ENCODE measurements at places on chromosomes 1 and 21. TPM values are rescaled to one million over a fixed set of nuclear protein-coding genes. Genes with fewer than 3 reads are reported as not detected.
A peak's percentile ranks its signal among the peaks of the same experiment; 100 is the strongest.

Gene MROH7
- total RNA-seq, result not detected

Gene LRRC38
- total RNA-seq, result not detected

Gene RAB25
- not detected for total RNA-seq

Gene MAP3K21
- total RNA-seq, result 1.5 TPM

Gene CRNN
- not detected for total RNA-seq

Gene CCDC185
- total RNA-seq, result 0.47 TPM

Gene TCHHL1
- total RNA-seq, result not detected

Gene RAB29
- 13.6 TPM for total RNA-seq

- DNase-seq, result no peak
Measured at GRCh38 chr1:65444128-65444640, 23.7 kb downstream of the LEPR start.

DNA sequence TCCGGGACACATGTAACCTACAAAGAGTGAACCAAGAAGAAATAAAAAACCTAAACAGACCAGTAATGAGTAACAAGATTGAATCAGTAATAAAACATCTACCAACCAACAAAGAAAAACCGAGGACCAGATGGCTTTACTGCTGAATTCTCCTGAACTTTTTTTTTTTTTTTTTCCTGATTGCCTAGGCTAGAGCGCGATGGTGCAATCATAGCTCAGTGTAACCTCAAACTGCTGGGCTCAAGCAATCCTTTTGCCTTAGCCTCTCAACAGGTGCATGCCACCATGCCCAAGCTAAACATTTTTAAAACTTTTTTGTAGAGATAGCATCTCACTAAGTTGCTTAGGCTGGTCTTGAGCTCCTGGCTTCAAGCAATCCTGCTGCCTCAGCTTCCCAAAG is 11.2 kb upstream of the FGGY start:
- no peak for DNase-seq

- no peak for DNase-seq
Measured at GRCh38 chr1:162276493-162276892, 100.2 kb downstream of the SPATA46 start.

- DNase-seq, result no peak
Measured at GRCh38 chr1:107243461-107243860, 102.6 kb downstream of the NTNG1 start.

- DNase-seq, result no peak
Measured at GRCh38 chr1:22809783-22810182, 99.1 kb downstream of the EPHB2 start.

GRCh38 chr1:159712080-159712479 is 2.3 kb downstream of the CRP start:
- DNase-seq, result no peak

DNA sequence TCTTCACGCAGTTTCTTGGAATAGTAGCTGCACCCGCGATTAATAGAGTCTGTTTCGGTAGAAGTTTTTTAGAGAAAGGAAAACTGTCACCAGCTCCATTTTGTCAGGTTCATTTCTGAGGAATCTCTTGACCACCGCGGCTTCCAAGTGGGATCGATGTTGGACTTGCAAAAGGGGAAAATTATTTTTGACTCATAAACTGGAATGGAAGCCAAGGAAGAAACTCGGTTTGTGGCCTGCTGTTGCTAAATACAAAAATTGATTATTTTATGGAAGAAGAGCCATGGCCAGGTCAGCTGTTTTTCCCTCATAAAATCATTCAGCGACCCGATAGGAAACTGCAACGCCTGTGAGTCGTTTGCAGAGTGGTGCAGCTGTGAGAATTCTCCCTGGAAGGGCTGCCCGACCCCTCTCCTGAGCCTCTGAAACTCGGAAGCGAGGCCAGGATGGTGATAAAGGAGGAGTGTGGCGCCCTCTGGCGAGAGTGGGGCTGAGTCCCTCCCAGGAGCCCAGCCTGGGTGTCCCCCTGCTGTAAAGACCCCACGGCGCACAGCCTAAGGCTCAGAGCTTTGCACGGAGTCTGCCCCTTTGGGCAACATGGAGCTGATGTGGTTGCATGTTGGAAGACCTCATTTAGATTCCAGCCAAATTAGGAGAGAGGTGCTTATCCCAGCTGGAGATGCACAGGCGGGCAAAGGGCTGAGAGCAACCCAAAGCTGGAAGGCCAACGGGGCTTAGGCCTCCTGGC is 83.6 kb upstream of the SLC25A33 start:
- peak; percentile 58 for DNase-seq

- DNase-seq, result peak; percentile 87
Measured at GRCh38 chr1:24021403-24022266, 41.5 kb upstream of the SRSF10 start.

- DNase-seq, result no peak
Measured at GRCh38 chr1:202230939-202231645, 37.5 kb downstream of the LGR6 start.

DNA sequence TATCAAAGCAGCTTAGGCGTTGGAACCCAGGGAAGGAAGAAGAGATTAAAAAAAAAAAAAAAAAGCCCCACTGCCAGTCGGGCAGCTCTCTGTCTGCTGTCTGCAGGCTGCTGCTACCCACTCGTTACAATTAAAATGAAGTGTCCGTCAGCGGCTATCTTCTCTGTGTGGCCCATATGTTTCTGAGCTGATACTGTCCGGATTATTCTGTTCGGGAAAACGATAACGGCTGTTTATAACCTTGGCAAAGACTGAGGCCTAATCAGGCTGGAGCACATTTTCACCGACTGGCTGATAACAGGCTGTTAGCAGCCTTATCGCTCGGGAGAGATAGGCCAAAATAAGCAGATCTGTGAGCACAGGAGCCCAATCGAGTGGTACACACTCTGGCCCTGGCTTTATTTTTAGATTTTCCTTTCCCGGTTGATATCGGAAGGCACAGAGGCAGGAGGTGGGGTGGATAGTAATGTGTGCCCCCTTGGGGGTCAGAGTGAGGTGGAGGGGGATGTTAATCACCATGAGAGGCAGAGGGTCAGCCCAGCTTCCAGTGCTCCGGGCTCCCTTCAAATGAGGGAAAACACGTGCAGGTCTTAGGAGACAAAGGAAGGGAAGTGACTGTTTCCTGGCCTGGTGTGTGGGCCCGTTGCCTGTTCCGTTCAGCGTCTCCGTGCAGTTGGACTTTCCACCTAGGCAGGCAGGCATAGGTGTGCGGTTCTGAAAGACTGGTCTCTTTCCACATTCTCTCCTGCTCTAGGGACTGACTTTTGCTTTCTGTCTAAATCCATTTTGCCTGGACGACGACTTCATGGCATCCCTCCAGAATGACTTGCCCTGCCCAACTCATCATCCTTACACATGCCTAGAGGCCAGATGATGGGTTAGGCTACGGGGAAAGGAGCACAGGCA is 153.4 kb downstream of the PBX1 start:
- DNase-seq, result no peak

DNA sequence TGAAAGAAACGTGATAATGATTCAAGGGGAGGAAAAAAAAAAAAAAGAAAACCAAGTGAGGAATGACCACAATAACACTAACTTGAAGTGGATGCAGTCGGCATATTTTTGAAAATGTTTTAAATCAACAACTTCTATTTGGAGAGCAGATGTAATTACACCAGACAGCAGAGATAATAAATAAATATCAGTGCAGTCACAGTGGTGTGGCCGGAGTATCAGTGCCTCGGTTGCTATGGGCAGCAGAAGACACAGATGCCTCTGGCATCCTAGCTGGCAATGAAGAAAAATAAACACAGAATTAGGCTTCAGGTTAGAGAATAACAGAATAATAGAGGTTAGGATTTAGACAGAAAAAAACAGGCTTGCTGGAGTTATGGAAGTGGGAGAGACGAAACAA is 888.3 kb downstream of the LTN1 start:
- DNase-seq, result no peak

DNA sequence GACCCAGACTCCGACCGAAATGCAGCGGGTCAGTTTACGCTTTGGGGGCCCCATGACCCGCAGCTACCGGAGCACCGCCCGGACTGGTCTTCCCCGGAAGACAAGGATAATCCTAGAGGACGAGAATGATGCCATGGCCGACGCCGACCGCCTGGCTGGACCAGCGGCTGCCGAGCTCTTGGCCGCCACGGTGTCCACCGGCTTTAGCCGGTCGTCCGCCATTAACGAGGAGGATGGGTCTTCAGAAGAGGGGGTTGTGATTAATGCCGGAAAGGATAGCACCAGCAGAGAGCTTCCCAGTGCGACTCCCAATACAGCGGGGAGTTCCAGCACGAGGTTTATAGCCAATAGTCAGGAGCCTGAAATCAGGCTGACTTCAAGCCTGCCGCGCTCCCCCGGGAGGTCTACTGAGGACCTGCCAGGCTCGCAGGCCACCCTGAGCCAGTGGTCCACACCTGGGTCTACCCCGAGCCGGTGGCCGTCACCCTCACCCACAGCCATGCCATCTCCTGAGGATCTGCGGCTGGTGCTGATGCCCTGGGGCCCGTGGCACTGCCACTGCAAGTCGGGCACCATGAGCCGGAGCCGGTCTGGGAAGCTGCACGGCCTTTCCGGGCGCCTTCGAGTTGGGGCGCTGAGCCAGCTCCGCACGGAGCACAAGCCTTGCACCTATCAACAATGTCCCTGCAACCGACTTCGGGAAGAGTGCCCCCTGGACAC is 534 bp downstream of the C1orf56 start:
- peak; percentile 79 for DNase-seq

GRCh38 chr1:93690921-93691789 is 9.5 kb upstream of the BCAR3 start:
- DNase-seq, result peak; percentile 39

GRCh38 chr1:198788561-198789064 is 149.8 kb downstream of the PTPRC start:
- no peak for DNase-seq

GRCh38 chr21:28916150-28916893 is 76.4 kb downstream of the LTN1 start:
- DNase-seq, result no peak

- DNase-seq, result no peak
Measured at GRCh38 chr1:116628448-116628847, 39.1 kb downstream of the IGSF3 start.

GRCh38 chr1:158506369-158506987 is 34.5 kb downstream of the OR10R2 start:
- DNase-seq, result peak; percentile 3

DNA sequence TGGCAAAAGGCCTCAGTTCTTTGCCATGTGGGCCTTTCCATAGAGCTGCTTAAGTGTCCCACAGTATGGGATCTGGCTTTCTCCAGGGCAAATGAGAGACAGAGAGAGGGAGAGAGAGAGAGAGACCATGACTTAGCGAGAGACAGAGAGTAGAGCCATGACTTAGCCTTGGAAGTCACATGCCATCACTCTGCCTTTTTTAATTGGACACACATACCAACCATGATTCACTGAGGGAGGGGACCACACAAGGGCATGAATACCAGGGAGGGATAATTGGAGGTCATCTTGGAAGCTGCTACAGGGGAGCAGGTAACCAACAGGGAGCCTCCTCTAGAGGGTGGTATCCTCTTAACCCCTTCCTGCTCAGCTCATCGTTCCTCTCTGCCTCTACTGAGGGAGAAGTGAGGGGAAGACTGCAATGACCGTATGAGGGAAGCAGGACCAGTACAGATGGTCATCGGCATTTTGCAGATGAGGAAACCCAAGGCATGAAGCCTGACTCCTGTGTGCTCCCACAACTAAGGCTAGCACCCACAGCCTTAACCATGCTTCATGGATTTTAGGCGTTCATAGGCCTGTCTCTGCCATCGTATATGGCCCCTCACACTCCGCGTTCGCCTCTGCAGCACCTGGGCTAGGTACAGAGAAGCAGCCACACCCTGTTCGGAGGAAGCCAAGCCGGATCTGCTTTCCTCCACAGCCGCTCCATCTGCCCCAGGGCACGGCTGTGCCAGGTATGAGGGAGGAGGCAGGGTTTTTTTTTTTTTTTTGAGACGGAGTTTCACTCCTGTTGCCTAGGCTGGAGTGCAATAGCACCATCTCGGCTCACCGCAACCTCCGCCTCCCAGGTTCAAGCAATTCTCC is 38.6 kb downstream of the MEF2D start:
- no peak for DNase-seq

DNA sequence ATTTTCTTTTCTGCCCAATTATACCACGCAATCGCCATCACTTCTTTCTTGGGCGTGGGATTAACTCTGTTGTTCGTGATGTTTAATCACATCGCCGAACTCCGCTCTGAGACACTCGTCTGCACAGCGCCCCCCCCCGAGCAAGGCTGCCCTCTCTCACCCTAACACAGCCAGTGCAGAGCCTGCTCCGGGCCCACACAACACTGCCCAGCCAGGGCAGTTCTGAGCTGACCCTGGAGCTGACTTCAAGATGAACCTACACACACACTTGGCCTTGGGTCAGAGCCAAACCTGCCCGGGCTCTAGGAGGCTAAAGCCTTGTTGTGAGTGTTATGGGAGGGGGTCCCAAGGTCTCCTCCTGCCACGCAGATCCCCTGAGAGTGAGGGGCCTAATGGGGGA is 64.6 kb upstream of the LRP8 start:
- DNase-seq, result no peak

GRCh38 chr21:32381571-32381970 is 11.2 kb downstream of the URB1 start:
- DNase-seq, result no peak

DNA sequence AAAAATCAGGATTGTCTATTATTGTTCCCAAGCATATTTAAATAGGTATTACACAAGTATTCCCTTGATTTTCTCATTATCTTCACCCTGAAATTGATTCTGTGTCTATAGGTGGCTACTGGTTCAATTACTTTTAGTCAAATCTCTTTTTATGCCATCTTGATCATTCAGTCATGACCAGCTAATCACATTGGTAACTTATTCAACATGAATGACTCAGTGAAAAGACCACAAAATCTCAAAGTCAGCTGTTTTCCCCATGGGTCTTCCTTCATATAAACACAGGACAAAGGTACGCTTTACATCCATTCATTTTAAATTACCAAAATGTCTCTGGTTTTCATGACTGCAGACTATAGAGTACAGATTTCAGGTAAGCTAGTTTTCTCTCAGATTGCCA is 23.7 kb upstream of the NRIP1 start:
- DNase-seq, result no peak

- DNase-seq, result no peak
Measured at GRCh38 chr1:81820765-81821164, 20.0 kb downstream of the ADGRL2 start.

- DNase-seq, result peak; percentile 96
Measured at GRCh38 chr21:26845066-26845758, at the start of gene ADAMTS1. Gene ADAMTS1, minus strand, starts transcription at chr21:26845409. Its CDS starts 455 bp downstream, at chr21:26844954.

DNA sequence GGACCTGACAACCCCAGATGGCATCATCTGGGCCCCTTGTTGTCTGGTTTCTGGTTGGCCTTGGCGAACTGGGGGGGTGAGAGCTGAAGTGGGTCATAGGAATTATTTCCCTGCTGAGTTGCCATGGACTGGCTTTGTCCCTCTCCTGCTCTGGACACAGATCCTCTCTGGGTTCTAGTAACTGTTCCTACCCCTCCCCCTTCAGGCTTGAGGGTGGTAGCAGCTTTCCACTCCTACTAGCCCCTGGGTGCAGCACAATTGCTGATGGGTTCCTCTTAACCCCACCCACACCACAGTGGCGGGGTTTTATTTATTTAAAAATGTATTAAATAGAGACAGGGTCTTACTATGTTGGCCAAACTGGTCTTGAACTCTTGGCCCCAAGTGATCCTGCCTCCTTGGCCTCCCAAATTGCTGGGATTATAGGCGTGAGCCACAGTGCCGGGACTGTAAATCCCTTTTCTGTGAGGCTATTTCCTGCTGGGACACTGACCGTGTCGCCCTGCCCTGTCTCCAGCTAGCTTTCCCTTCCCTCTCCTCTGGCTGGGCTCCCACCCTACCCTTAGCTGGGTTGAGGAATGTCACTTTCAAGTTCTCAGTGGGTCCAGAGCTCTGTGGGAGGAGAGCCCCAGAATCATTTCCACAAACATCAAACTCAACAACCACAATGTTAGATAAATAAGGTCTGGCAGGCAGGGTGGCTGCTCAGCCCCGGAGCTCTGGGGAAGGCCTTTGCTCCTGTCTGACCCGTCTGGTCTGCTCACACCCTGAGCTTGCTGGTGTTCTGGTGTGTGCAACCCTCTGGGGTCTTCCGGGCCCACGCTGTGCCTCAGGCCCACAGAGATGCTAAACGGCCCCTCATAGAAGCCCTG is 112.7 kb upstream of the WNT4 start:
- no peak for DNase-seq

All from MG63 (cell line).